C1 segment of cervical spinal cord (tissue), 14 donors: ENCODE measurements at places on chromosomes 6 and 20.

DNA sequence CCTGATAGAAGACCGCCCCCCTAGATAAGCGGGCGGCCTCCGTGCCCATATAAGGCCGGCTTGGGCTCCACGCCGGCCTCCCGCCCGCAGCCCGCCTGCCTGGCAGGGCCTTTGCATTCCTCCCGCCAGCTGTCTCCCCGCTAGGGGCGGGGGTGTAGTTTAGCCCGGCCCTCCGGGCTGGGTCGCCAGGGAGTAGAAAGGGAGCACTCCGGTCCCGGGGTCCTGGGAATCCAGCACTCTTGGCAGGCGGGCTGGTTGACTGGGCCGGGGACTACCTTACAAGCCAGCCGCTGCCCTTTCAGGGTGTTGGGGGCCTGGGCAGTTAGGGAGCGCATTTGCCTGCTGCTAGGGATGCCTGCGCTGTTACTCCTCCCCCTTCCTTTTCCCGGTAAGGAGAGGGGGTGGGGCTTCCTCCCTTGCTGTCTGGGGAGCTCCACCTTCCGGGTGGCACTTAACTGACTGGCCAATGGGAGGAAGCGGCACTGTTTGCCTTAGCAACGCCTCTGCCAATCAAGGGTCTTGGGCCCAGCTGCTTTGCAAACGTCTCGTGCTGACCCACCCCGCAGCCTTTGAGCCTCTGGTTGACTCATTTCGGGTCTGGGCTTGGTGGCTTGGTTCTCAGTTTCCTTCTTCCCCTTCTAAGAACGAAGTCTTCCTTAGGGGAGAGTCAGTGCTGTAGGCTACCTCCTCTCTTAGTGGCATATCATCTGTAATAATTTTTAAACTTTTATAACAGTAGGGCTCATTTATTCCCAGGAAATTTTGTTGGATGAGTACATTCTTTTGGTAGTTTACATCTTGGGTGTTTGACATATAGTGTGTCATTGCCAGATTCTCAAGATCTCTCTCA, 3.4 kb downstream of the SRF start:
- DNase-seq: peak; percentile 93

- DNase-seq: no peak
Measured at GRCh38 chr6:149015535-149016525, 269.0 kb downstream of the UST start.

- no peak for DNase-seq
Measured at GRCh38 chr6:117280922-117281321, 15.6 kb downstream of the VGLL2 start.

DNA sequence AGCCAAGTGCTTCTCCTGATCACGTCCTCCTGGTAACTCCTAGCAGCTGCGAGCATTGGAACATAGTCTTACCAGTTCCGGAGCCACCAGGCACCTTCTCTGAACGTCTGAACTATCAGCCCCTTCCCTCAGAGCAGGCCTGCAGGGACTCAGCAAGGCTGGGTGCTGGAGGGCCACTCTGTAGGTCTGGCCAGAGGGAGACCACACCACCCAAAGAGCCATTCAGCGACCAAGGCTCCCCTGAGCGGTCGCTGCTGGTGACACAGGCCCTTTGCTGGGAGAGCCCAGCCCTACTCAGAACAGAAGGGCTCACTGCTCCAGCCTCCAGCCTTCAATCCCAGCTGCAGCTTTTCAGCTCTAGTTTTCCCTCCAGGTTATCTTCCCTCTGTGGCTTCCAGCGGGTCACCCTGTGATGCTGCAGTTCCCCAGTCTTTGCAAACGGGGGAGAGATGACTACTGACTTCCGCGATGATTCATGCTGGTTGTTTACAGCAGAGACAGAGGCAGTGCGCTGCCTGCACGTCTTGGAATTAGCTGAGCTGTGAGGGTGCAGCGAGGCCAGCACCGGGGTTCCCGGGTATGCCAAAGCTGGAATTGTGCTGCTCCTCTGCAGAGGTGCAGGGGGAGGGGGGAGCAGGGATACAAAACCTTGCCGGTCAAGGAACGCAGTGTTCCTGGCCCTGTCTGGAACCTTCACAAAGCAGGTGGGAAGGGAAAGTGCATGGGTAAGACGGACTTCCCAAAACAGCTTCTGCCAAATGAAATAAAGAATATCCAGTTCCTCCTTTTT, 161.4 kb downstream of the LY86 start:
- no peak for DNase-seq

DNA sequence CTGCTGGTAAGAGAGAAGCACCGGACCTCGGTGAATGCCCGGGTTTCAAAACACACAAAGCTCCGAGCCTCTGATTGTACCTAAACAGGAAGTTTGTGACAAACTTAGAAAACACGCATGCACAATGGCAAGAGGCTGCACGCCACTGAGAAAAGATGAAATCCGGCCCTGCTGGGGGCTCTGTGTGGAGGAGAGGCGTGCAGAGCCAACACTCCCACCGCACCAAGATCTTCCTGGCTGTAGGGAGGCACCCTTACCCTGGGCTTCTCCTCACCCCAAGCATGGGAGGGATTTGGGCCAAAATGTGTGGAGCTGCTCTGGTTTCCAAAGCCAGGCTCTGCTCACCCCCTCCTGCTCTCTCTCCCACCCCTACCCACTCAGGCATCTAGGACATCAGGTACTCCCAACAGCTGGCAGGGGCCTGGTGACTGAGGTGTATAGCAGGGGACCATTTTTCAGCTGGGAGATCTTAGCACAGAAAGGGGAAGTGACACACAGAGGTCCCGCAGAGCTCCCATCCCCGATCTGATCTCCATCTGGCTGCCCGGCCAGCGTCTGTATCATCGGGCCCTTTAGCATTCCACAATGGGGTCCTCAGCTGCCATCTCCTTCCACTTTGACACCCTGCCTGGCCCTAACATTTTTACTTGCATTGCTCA, 84.2 kb downstream of the TRERF1 start:
- no peak for DNase-seq

DNA sequence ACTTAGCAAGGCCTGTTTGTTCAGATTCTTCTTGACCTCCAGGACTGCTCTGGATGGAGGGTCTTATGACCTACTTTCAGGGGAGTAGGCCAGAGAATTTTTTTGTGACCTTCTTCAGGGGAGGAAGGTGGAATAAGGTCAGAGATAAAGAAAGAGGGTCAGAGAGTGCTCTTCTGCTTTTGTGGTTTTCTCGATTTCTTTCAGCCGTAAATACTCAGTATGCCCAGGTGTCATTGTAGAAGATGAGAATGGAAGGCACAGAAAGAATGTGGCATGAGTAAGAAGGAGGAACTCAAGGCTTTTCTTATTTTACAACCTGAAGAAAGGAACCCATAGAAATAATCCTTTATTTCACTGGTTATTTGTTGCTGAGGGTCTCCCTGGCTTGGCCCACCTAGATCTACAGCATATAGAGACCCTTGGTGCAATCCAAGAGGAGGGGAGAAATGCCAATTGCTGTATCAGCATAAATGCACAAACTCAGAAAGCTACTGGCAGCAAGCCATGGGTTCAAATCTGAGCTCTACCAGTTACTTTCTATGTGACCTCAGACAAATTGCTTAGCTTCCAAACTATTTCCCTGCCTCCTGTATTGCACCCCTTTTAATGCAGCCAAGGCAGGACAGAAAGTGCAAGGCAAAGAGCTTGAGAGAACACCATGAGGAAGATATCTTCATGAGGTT, 68.0 kb downstream of the OLIG3 start:
- DNase-seq: no peak

GRCh38 chr6:35415065-35415891, 36.9 kb upstream of the FANCE start:
- DNase-seq: peak; percentile 62

DNA sequence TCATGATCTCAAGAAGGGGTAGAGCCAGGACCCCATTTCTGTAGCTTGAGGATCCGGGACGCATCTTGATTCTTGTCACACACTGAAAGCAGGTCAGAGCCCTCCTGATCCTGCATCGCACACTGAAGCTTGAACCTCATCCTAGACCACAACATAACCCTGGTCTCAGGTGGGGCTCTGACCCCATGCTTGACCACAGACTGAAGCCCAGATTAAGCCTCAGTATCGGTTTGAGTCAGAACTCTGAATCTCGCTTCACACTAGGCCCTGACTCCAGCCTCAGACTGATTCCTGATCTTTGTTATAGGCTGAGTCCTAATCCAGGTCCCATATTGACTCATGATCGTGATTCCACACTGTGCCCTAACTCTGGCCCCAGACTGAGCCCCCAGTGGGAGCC, 8.5 kb upstream of the RSPO4 start:
- DNase-seq: no peak
